AG08395 (cell line): ENCODE measurements at places on chromosomes 4 and X.

DNA sequence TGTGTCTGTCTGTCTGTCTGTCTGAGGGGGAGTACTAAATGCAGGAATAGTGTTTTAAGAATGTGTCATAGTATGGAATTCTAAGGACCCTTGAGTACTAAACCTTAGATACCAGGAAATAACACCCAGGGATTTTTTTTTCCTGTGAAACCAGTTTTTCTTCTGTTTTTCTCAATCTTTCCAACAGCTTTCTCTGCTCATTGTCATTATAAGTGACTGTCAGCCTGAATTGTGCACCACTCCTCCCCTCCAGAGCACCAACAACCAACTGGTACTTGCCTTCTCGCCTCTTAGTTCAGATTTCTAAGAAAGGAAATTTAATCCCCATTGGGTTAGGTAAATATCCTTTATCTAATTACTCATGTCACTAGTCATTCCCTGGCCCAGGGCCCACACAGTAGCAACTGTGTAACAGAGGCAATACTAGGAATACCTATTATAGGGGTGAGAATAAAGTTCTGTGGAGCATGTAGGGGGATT lies 320.6 kb downstream of the ADGRL3 start:
- no peak for DNase-seq

DNA sequence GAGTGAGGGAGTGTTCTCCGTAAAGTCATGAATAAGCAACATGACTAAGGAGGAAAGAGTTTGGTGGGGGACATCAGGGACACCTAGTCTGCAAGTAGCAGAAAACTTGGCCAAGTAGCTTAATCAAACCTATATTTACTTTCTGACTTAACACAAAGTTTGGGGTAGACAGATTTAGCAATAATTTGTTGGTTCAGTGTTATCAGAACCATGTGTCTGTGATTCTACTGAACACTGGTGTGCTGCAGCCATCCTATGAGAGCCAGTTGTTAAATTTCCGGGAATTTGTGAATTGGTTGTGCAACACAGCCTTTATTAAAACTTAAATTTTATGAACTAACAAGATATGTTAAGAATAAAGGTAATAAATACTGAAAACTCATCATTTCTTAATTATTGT lies 469.3 kb downstream of the C4orf33 start:
- no peak for DNase-seq

DNA sequence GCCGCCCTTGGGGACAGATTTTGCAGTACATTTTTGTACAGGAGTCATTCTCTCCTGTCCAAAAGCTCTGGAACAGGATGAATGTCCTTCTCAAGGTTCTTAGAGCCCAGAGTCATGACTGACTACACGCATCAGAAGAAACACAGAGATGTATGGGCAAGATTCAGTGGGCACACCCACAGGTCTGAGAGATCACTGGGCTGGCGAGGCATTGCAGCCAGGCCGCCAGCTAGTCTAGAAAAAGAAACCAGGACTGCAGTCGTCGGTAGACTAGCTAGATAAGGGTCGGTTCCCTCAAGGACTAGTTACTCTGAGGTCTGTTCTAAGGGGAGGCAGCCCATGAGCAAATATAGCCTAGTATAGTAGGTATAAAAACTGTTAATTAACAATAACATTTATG lies 19.8 kb downstream of the GBA3 start:
- no peak for DNase-seq

- no peak for DNase-seq
Measured at GRCh38 chrX:87941841-87942240, 424.2 kb downstream of the KLHL4 start.

- peak; percentile 48 for DNase-seq
Measured at GRCh38 chr4:122764821-122765215, 32.3 kb downstream of the BBS12 start.

GRCh38 chr4:3469386-3470243 lies 6.5 kb downstream of the DOK7 start:
- no peak for DNase-seq

DNA sequence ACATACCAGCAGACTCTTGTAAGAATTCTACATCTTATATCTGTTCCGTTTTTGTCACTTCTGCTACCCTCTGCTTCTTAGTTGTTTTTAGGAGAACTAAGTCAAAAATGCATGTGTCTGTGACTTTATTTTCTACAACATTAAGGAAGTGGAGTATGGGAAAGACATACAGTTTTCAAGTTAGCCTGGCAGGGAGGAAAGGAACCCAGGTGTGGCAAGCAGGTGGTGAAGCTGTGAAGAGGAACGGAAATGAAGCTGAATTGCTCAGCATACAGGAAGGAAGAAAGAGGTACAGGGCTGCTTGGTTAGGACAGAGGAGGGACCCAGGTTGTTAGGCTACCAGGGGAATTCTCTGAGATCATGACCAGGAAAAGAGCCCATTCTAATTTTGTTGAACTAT lies 9.4 kb downstream of the GPRIN3 start:
- no peak for DNase-seq

DNA sequence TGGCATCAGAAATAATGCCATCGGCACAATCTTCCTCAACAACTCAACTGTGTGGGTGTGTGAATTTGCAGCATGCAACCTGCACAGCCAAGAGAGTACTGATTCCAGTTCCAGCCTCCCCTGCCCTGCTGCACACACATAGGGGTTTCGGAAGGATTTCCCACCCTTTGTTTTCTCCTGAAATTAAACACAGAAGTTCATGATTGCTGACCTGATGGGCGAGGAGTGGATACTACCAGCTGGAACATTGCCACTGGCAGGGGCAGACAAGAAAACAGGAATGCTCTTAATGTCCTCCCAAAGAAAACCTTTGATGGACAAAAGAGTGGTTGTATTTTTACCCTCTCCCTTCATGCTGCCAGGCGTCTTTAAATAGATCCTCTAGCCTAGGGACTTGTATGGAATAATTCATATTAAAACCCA lies 4.8 kb downstream of the NDP start:
- no peak for DNase-seq

DNA sequence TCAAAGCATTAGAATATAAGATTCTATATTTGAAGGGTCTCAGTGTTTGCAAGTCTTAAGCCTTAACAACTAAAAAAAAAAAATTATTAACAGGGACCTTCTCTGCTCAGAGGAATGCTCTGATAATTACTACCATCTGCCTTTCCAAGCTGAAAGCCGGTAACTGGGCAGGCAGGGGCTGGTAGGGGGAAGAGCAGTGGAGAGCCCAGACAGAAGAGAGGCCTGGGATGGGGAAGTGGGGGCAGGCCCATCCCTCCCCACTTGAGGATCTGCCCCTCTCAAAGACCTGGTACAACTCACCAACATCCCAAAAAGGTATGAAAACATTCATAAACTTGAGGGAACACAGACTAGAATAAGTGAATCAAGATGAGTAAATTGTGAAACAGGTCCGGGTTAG lies 113.9 kb downstream of the QDPR start:
- no peak for DNase-seq

GRCh38 chrX:25869761-25870160 lies 268.4 kb upstream of the MAGEB18 start:
- DNase-seq = no peak

DNA sequence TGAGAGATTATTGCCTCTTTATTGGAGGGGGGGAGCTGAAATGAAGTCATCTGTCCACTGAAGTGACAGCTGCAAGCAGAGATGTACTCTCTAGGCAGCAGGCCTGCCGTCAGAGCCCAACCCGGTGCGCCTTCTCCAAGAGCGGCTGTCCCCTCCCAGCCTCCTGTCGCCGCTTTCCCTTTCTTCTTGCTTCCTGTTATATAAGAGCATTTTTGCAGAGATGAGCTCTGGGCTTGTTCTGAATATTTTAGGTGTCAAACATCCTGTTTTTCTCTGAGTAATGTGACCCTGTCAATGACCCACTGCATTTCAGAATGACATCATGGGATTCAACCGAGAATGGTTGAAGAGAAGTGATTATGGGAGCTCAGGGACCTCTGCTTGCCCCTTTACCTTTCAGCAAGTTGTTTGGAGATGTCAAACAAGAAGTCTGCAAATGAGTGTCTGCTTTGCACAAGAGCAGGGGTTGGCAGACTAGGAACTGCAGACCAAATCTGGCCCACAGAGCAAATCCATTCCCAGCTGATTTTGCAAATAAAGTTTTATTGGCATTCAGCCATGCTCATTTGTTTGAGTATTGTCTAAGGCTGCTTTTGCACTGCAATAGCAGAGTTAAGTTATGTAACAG lies 79.9 kb downstream of the SLC9A6 start:
- DNase-seq = no peak

DNA sequence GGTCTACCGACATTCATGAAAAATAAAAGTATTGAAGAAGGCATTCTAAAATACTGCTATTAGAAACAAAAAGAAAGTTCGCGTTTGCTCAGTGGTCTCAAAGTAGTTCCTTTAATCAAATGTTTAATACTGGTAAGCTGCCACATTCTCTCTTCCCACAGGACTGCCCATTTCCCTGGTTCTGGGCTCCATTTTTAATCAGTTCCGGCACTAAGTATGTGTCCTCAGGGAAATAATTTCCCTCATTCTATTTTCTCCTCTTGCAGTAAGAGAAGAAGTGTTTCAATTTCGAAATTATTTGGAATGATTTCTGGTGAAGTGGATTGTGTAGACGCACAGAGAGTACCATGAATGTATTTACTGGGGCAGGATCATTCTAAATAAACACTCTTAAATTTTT lies 17.5 kb downstream of the VCX3A start:
- no peak for DNase-seq

DNA sequence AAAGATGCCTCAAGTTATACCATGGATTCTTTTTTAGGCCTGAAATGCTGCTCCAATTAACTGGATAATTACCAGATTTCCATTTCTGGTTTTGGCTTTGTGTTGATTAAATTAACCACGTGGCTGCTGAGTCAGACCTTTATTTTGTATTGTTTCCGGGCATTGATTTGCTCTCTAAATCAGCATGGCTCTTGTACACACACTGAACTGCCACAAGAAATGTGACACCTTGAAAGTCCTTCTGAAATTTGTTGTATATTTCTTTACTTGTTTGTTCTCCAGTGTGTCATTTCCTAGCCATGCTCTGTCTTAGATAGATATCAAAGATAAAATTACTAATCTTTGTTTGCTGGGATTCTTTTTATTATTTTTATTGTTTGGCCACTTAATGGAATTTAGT lies 11.7 kb downstream of the MTTP start:
- no peak for DNase-seq

DNA sequence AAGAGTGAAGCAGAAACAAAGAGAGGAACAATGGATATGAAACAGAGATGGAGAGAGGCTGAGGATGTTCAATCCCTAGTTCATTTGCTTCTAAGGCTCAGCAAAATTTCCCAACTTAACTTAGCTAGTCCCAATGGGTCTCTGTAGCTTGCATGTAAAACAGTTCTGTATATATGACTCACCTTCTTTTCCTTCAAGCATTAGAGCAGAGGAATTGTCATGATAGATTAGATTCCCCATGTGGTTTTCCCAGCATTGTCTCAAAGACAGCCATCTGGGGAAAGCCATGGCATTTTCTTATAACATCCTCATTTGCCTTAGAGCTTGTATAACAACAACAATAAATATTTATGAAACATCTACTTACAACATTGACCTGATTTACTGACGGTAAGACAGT lies 93.9 kb upstream of the GATB start:
- peak; percentile 30 for DNase-seq

- no peak for DNase-seq
Measured at GRCh38 chr4:7365462-7366179, 69.1 kb downstream of the PSAPL1 start.

GRCh38 chrX:54048412-54048811 lies 4.1 kb upstream of the PHF8 start:
- DNase-seq = no peak

- no peak for DNase-seq
Measured at GRCh38 chr4:77225022-77225421, 68.0 kb downstream of the CCNG2 start.

GRCh38 chrX:37599729-37600128 lies 28.3 kb downstream of the LANCL3 start:
- DNase-seq = no peak

DNA sequence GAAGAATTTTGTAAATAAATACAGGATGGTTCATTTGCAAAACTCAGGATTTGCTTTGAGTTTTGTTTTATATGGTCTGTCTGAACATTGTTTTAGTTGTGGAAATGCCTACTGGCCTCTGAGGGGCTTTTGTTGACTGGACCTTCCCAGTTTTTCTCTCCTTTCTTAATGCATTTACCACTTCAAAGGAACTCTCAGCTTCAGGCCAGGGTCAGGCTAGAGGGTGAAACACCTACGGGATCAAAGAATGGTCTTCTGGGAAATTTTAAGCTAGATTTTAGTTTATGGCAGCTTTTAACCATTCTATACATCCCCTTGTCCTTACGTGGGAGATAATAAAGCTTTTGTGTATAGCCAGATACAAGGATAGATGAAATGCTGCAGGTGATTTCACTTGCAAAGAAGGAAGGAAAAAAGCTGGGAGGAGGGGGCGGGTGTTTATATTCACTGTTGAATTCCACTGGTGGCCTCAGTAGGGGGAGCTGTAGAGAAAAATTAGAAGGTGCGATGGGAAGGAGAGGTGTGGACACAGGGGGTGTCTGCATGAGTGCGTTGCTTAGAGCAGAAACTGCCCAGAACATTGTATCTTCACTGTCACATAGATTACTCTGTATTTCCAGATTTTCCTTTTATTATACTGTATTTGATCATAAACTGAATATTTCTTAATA lies 151.8 kb downstream of the TSPAN5 start:
- DNase-seq = no peak

DNA sequence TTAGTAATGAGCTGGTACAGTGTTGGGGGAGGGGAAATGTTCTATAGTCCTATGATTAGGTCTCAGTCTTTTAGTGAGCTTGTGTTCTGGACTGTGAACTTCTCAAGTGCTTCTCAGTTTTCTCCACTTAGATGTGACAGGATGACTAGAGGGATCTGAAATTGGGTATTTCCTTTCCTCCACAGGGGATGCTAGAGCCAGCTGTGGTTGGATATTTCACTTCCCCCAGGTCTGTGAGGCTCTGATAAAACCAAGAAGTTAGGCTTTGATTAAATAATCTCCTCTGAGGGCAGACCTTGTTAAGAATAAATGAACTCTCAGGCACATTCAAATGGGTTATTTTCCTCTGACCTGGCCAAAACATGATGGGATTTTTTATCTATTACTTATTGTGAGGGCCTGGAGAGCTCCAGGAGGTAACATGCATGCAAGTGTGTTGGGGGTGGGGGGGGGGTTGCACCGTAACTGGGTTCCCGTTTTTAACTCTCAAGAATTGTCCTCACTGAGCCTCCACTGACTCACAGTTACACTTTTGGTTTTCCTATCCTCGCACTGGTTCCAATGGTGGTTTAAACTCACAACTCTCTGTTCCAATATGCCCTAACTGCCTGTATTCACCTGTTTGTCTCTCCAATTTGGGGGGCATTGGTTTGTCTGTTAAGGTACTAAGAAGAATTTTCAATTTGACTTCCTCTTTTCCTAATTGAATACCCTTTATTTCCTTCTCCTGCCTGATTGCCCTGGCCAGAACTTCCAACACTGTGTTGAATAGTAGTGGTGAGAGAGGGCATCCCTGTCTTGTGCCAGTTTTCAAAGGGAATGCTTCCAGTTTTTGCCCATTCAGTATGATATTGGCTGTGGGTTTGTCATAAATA lies 28.1 kb upstream of the GLRA3 start:
- DNase-seq = no peak

GRCh38 chr4:136554033-136554432 lies 978.3 kb downstream of the PCDH18 start:
- no peak for DNase-seq

- no peak for DNase-seq
Measured at GRCh38 chr4:174928174-174928573, 10.0 kb downstream of the ADAM29 start.

- peak; percentile 63 for DNase-seq
Measured at GRCh38 chrX:39196192-39197102, 395.2 kb downstream of the MID1IP1 start.

- DNase-seq = no peak
Measured at GRCh38 chrX:110036162-110037033, 33.5 kb downstream of the TMEM164 start.

- DNase-seq = no peak
Measured at GRCh38 chr4:1004071-1004418, 7.4 kb upstream of the FGFRL1 start.
